ENCODE measurements at places on chromosomes 2 and 18.

DNA sequence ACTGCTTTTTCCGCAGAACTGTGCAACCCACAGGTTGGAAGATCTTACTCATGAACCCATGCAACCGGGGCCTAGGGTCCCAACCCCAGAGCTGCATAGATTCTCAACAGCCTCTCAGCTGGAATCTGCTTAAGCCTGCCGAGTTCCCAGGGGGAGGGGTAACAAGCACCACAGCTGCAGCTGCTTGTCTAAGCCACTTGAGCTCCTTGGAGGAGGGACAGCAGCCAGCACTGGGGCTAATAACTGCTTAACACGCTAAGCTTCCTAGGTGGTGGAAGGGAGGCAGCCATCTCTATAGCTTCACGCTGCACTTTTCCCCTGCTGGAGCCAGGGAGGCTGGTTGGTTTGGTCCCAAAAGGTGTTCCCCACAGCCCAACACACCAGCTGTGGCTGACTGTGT is 311.6 kb downstream of the DSC3 start:
- DNase-seq: no peak

DNA sequence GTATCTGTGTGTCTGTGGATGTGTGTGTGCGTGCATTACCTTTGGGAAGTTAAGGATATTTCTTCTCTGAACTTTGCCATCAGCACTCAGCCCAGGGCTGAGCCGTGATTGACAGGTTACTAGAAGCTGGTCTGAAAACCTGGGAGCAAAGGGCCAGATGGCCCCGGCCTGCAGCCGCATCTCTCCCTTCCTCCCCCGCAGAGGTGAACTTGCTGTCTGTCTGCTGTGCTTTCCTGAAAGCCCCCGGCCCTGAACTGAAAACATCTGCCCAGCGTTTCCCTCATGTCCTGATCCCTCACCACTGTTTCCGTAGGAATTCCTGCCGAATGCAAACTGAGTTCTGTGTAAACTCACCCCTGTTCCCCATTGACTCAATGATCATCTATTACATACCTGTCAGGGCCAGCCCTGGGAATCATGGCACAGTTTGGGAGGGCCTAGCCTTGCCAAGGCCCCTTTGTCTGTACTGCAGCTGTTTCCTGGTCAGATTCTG is 45.8 kb downstream of the MYCN start:
- DNase-seq: no peak

DNA sequence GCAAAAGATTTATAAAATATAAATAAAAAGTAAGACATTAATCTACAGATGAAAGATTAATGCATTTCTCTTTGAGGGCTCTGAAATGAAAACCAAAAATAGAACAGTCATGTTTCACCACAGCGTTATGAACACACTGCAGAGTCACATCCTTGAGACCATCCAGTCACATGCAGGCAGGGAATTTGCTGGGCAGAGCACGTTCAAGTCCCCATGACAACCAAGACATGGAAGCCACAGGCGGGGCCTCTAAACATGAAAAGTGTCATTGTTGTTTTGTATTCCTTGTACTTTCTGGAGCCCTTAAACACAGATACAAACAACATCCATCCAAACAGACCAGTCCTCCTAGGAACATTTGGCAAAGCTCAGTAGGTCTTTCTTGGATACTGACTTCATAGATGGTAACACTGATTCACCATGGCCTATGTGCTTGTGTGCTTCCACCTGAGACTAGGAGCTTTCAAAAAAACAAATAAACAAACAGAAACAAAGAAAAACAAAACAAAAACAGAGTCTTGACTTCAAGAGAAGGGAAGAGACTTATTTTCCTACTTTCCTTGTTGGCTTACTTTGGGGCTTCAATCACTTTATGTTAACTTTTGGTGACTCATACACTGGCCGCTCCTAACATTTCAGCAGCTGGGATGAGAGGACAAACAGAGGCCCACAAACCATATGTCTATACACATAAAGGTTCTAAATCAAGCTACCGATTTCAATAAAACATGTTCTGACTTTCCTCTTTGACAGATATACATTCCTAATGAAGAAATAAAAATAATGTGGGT is 99.5 kb upstream of the CCDC85A start:
- no peak for DNase-seq

GRCh38 chr18:74524097-74524496 is 10.2 kb upstream of the CNDP1 start:
- DNase-seq: no peak

DNA sequence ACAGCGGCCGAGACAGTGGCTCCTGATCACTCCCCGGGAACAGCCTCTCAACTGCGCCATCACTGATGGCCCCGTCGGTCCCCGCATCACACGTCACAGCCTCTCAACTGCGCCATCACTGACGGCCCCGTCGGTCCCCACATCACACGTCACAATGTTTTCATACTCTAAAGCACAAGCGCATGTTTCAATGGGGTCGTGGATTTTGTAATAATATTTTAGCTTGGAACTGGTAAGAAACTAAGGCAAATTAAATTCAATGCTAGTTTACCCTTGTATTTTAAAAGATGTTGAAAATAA is 44.2 kb upstream of the CTDP1 start:
- no peak for DNase-seq

DNA sequence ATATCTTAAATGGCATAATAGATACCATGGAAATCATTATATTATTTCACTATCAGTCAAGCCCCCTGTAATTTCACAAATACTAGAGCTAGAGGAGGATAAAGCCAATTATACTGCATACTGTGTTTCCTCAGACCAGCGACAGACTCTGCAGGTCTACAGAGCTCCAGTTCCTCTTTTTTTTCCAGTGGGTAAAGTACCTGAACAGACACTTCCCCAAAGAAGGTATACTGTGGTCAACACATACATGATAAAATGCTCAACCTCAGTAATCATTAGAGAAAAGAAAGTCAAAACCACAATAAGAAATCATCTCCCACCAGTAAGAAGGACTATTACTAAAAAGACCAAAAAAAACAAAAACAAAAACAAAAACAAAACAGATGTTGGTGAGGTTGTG is 44.6 kb downstream of the SCN7A start:
- DNase-seq: no peak

DNA sequence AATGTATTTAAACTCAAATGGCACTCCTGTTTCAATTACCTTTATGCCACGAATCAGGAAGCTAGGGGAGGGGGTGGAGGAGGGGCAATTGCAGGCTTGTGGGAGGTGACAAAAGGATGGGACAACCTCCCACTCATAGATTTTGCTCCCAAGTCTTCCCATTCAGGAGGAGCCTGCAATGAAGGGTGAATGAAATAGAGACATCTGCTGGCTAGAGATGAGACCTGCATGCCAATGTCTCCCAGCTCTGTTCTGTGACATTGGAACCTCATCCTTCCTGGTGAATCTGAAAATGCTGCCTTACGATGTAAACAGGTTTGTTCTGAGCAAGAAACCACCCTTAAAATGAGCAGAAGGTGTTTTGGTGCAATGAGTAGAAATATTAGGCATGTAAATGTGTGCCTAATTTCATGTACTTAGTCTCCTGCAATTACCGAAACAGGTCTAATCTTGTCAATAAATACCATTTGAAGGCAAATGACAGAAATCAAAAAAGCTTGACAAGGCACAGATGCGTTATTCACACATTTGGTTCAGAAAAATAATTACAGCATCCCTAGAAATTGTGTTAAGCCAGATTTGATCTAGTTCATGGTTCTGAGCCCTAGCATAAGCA is 2.7 kb upstream of the PID1 start:
- peak; percentile 69 for DNase-seq

- no peak for DNase-seq
Measured at GRCh38 chr2:72036173-72036545, 111.5 kb downstream of the CYP26B1 start.
